ENCODE measurements at places on chromosomes 13 and 19. TPM values are rescaled to one million over a fixed set of nuclear protein-coding genes. Genes with fewer than 3 reads are reported as not detected.
A peak's percentile ranks its signal among the peaks of the same experiment; 100 is the strongest.

CACNG7 gene
- total RNA-seq, result not detected

MED25 gene
- 53.9 TPM for total RNA-seq

PPM1N gene
- total RNA-seq, result 3.5 TPM

PLK5 gene
- 0.13 TPM for total RNA-seq

CEACAM21 gene
- total RNA-seq, result 13.6 TPM

KLK11 gene
- not detected for total RNA-seq

EFNB2 gene
- total RNA-seq, result 0.40 TPM

ACP5 gene
- 43.6 TPM for total RNA-seq

CLIP3 gene
- 0.69 TPM for total RNA-seq

TTC9B gene
- not detected for total RNA-seq

CACNG6 gene
- not detected for total RNA-seq

CRX gene
- not detected for total RNA-seq

MYH14 gene
- 0.27 TPM for total RNA-seq

CGB2 gene
- total RNA-seq, result not detected

NCR1 gene
- not detected for total RNA-seq

DNA sequence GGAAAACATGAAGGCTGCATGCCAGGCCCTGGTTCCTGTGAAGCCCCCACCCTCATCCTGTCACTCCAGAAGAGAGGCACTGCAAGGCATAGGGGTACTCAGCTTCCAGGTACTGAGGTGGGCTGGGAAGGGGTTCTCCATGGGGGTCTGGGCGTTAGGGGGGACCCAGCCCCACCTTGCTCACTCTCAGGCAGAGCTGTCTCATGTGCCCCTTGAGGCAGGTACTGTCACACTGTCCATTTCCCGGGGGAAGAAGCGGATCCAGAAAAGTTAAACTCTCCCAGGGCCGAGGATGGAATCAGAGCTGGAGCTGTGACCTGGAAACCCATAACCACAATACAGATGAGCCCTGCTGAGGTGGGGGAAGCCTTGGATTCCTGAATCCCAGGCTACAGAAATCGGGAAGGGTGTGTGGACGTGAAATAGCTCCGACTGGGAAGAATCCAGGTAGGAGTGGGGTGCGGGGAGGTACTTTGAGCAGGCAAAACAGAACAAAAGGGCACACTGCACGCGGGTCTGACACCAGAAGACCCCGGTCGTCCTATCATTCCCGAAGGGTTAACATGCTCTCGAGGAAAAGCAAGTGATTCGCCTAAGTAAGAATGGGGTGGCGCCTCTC lies 540 bp upstream of the USE1 start:
- no peak for DNase-seq

GRCh38 chr13:64397701-64398100 lies 2832.4 kb downstream of the PCDH9 start:
- DNase-seq, result no peak

DNA sequence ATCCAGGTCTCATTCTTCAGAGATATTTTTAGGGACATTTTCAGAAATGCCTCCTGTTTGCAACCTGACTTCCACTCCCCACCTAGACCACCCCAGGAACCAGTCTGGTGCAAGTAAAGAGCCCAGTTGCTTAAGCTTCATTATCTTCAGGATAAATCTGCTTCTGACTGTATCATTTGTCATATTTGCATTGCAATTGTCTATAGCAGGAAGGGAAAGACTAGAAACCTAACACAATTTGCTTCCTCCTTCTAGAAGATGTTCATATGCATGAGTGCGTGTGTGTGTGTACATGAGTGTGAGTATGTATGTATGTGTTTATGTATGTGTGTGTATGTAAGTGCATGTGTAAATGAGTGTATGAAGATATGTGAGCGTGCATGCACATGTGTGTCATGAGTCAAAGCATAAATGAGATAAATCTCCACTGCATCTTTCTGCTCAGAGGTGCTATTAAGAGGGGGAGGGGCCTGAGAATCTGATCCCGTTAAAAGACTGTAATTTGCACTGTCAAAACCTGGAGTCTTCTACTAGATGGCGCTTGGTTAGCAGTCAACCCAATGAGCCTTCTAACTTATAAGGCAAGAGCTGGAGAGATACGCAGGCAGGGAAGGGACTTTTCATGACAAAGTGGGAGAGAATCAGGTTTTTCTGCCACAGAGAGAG lies 178.8 kb upstream of the KL start:
- DNase-seq, result no peak

DNA sequence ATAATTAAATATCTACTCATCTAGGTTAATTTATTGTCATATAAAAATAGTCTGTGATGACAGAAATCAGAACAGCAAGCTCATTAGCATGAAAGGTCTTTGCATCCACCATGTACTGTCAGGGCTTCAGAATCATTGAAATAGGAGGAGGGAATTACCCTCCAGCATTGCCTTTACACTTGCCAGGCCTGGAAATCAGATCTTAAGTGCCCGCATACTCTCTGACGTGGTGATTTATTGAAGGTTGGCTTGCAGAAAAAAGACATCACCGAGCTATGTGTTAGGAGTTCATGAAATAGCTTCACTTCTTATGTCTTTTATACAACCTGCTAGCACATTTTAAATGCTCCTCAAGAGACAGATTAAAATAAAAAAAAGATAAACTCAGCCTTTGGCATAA lies 661.7 kb upstream of the SLITRK1 start:
- no peak for DNase-seq

- DNase-seq, result no peak
Observed at GRCh38 chr13:86554066-86554465, 754.8 kb upstream of the SLITRK6 start.

GRCh38 chr19:5990289-5990797 lies 12.4 kb upstream of the RANBP3 start:
- DNase-seq, result no peak

- DNase-seq, result no peak
Observed at GRCh38 chr19:1408300-1409203, 1.2 kb downstream of the DAZAP1 start.

DNA sequence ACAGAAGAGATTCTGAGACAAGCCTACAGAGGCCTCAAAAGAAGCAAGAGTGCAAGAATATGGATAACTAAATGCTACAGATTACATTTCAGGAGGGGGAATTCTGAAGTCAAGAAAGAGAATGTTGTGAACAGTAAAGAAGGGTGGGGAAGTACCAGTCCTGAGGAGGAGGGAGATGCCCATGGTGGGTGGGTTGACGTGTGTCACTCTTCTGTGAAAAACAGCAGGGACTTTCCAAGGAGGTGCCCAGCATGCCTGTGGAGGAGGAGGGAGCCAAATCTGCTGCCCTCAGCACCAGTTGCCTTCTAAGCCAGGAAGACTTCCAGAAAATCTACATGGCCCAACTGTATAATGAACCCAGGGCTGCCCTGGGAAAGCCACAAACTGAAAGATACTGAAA lies 87.7 kb downstream of the SGCG start:
- peak; percentile 47 for DNase-seq

DNA sequence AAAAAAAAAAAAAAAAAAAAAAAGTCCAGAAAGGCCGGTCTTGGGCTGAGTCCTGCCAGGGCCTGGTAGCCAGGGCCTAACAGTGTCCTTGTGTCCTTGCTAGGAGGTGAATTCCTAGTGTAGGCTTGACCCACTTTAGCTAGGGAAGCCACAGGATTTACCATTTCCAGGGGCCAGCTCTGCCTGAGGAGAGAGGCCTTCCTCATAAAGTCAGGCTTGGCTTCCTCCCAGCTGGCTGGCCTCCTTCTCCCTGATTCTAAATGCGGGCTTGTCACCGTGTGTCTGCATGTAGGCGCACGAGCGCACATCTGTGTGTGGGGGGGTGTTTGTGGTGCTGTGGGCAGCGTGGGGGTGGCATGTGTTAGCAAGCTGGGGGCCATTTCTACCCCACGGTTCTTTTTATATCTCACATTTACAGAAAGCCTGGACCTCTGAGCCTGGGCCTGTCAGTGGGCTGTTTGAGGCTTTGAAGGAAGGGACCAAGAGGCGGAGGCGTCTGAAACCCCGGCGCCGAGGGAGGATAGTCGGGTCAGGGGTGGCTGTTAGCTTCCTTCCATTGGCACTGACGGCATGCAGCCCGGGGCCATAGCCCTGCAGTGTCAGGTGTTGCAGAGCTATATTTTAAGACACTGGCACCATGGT lies 31.7 kb downstream of the IER2 start:
- DNase-seq, result no peak

GRCh38 chr19:42422901-42423461 lies 4.2 kb downstream of the LIPE start:
- DNase-seq, result no peak

DNA sequence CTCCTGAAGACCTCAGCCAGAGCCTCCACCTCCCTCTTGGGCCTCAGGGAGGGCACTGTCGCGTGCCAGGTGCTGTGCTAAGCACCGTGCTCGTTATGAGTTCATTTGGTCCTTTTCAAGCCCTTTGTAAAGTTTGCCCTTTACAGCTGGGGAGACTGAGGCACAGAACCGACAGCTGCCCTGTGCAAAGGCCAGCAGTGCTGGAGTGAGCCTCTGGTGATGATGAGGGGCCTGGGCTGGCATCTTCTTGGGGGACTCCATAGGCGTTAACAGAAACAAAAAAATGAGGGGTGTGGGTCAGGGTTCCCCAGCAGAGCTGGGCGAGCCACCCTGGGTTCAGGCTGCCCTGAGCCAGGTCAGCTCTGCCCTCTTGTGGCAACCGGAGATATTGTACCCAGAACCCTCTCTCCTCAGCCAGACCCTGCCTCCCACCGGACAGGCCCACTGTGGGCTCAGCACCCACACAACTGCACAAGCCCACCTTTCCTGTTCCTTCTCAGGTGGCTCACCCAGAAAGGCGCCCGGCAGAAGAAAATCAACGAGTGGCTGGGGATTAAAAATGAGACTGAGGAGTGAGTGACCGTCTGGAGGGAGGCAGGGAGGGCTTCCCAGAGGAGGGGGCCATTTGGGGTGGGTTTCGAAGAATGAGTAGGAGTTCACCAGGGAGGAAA lies 5.5 kb upstream of the IFI30 start:
- DNase-seq, result no peak

DNA sequence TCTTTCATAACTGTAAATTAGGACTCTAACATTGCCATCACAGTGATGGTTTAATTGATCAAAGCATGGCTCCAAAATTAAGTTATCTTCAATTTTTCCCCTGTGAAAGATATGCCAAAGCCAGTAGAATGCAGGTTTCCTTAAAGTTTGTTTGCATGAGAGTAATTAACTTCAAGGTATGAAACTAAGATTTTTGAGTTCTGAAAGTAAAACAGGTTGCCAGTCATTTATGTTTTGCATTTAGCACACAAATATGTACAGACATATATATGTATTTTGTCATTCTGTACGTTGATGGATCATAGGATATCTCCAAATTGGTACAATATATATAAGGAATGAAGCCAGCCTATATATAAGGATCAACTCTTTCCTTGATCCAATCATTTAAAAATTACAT lies 23.6 kb upstream of the NDFIP2 start:
- no peak for DNase-seq

- DNase-seq, result no peak
Observed at GRCh38 chr13:30108913-30109237, 198.5 kb downstream of the KATNAL1 start.

DNA sequence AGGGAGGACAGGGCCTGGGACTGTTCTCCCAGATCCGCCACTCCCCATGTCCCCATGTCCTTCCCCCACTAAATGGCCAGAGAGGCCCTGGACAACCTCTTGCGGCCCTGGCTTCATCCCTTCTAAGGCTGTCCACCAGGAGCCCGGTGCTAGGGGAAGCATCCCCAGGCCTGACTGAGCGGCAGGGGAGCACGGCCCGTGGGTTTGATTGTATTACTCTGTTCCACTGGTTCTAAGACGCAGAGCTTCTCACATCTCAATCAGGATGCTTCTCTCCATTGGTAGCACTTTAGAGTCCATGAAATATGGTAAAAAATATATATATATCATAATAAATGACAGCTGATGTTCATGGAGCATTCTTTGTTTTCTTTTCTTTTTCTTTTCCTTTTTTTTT lies 815 bp downstream of the SPACA4 start:
- no peak for DNase-seq

DNA sequence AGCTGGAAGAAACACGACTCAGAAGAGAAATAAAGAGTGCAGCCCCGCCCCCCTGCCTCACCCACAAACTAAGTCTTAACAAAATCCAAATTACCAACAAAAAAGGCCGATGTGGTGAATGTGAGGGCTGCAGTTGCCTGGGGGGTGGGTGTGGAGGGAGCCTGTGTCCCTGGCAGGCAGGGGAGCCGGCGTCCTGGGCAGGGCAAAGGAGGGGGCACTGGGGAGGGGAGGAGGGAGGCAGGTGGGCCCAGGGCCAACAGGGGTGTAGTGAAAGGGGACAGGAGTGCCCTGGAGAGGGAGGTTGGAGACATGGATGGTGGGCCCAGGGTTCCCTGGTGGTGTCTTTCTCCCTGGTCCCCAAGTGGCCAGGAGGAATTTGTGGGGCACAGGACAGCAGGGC lies 4.0 kb downstream of the IRGC start:
- DNase-seq, result no peak

GRCh38 chr13:113187883-113188665 lies 20.4 kb downstream of the PCID2 start:
- no peak for DNase-seq

GRCh38 chr19:6743714-6744380 lies 4.4 kb downstream of the TRIP10 start:
- no peak for DNase-seq

DNA sequence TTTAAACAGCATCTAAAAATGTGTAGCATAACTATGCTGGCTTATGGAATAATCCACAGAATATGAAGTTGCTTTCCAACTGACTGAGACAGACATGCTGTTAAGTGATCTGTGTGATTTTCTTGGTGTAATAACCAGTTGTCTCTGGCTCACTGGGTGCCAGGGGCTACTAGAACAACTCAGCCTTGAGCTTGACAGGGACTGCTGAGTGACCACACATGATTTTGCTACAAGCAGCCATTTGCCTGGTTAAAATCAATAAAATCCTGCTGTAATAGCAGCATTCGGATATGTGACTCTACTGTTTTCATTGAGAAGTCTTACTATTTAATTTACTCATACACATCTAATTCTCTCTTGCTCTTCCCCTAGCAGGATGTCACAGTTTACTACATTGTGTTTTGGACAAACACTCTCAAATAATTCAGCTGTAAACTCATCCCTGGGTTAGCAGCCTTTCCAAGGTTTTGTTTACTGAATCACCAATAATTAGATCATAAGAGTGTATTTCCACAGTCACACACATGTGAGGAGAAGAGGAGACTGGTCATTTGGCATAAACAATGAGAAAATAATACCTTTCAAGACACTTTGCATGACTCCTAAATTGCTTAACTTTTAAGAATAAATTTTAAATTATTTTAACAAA lies 426.2 kb downstream of the PCDH9 start:
- no peak for DNase-seq

Data from GM12878 (cell line).